Non-pigmented ciliary epithelial cell (primary cell): ENCODE measurements at places on chromosomes 13 and 19.
A peak's percentile ranks its signal among the peaks of the same experiment; 100 is the strongest.

- DNase-seq: no peak
Observed at GRCh38 chr13:89694451-89694850, 1653.0 kb upstream of the MIR17HG start.

GRCh38 chr13:78372581-78372980 is 230.8 kb downstream of the POU4F1 start:
- no peak for DNase-seq

- no peak for DNase-seq
Observed at GRCh38 chr13:44868397-44868796, 120.9 kb downstream of the NUFIP1 start.

GRCh38 chr19:53906211-53907192 is 2.6 kb upstream of the CACNG7 start:
- DNase-seq: no peak

GRCh38 chr13:112885782-112886268 is 83.2 kb upstream of the MCF2L start:
- peak; percentile 41 for DNase-seq

GRCh38 chr19:38862321-38863059 is 12.7 kb upstream of the HNRNPL start:
- DNase-seq: no peak

- DNase-seq: no peak
Observed at GRCh38 chr19:12665671-12666264, 774 bp downstream of the MAN2B1 start.
